ENCODE measurements at places on chromosomes 7 and 10. TPM values are rescaled to one million over a fixed set of nuclear protein-coding genes. Genes with fewer than 3 reads are reported as not detected.

ARHGAP22 gene
- 21.3 TPM for total RNA-seq

LAMB4 gene
- 0.17 TPM for total RNA-seq

CEP55 gene
- 19.0 TPM for total RNA-seq

SPDYE2B gene
- not detected for total RNA-seq

INHBA gene
- total RNA-seq: 4.1 TPM

UCN3 gene
- not detected for total RNA-seq

FRMD4A gene
- total RNA-seq: 26.9 TPM

IL2RA gene
- total RNA-seq: not detected

SHH gene
- total RNA-seq: under 0.01 TPM

STAMBPL1 gene
- total RNA-seq: 41.3 TPM

SYCE1 gene
- total RNA-seq: 0.17 TPM

EIF5AL1 gene
- total RNA-seq: 0.33 TPM

ICA1 gene
- total RNA-seq: under 0.01 TPM

WIPF3 gene
- total RNA-seq: 0.33 TPM

OR6B1 gene
- total RNA-seq: not detected

TMEM130 gene
- 0.26 TPM for total RNA-seq

NPC1L1 gene
- total RNA-seq: under 0.01 TPM

TMEM229A gene
- total RNA-seq: not detected

PITX3 gene
- not detected for total RNA-seq

RGS10 gene
- total RNA-seq: 67.8 TPM

NYAP1 gene
- 0.26 TPM for total RNA-seq

HOXA7 gene
- total RNA-seq: 1.2 TPM

LRMDA gene
- 1.0 TPM for total RNA-seq

HABP2 gene
- total RNA-seq: not detected

UBE2D4 gene
- 6.4 TPM for total RNA-seq

SLC12A9 gene
- 13.4 TPM for total RNA-seq

C7orf57 gene
- not detected for total RNA-seq

OR9A4 gene
- total RNA-seq: not detected

PPP1R3C gene
- 94.5 TPM for total RNA-seq

FRAT1 gene
- total RNA-seq: 2.8 TPM

PON1 gene
- not detected for total RNA-seq

ADAM22 gene
- 0.51 TPM for total RNA-seq

JAZF1 gene
- 4.6 TPM for total RNA-seq

CHN2 gene
- total RNA-seq: 0.33 TPM

HMX3 gene
- not detected for total RNA-seq

HOXA13 gene
- total RNA-seq: not detected

ECHDC3 gene
- 16.2 TPM for total RNA-seq

NPY gene
- total RNA-seq: not detected

PLAU gene
- 60.1 TPM for total RNA-seq

ITIH5 gene
- 49.3 TPM for total RNA-seq

AIMP2 gene
- 41.9 TPM for total RNA-seq

ZNF853 gene
- total RNA-seq: 0.66 TPM

GHRHR gene
- not detected for total RNA-seq

NDUFB8 gene
- total RNA-seq: 167 TPM

UCMA gene
- not detected for total RNA-seq

NRP1 gene
- total RNA-seq: 373 TPM
